Osteoblast (primary cell): ENCODE measurements at places on chromosomes 6 and 20.
A peak's percentile ranks its signal among the peaks of the same experiment; 100 is the strongest.

DNA sequence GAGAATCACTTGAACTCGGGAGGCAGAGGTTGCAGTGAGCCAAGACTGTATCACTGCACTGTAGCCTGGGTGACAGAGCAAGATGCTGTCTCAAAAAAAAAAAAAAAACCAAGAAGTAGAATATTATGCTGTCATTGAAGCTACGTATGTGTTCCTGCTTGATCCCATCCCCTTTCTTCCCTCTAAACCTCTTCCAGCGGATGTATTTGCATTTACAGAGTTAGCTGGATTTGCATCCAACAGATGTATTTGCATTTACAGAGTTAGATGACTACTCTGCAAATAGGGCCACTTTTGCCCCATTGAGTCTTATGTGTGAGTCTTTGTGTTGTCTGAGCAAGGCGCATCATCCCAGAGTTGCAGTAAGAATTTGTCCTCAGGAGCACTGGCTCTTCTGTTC is 24.9 kb upstream of the IPCEF1 start:
- DNase-seq: no peak

DNA sequence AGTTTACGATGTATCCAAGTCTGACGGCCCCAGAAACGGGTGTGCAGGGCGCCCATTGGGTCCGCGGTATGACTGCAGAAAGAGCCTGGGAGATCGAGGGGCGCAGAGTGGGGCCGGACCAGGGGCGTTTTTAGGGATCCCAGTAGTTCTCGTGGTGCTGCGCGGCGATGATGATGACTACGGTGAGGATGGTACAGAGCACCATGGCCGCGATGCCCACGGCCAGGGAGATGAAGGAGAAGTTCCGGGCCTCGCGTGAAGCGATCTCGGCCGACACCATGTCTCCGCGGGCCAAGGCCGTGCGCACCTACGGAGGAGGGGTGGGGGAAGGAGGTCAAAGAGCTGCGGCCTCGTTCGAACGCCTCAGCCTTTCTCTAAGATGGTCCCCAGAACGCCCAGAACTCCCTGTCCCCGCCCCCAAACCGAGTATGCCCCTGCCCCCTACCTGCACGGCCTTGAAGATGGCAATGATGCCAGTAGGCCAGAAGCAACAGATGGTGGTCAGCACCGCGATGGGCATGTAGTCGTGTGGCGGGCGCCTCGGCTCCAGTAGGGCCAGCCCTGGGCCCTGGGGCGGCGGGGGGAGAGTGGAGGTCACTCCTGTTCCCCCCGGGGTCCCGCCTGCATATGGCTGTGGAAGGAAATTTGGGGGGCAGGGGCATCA is 2.5 kb downstream of the PRRT1 start:
- DNase-seq: no peak

DNA sequence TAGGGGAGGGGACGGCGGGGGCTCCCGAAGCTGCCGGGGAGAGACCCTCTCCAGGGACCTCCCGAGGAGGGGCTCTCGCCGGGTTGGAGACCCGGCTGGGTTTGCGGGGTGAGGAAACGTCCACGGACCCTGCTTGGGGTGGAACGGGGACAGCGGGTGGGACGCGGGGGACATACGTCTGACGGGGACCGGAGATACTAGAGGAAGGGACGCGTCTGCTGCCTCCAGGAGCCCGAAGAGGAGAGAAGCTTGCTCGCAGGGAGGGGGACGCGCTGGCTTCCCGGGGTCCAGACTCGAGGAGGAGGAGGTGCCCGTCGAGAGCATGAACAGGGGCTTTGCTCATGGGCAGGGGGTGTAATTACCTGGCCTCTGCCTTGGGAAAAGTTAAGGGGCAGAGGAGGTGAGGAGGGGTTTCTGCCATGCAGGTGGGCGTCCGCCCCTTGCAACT is 593 bp downstream of the DNMT3B start:
- DNase-seq: peak; percentile 87

GRCh38 chr6:43623880-43624785 is 4.9 kb downstream of the GTPBP2 start:
- peak; percentile 47 for DNase-seq

DNA sequence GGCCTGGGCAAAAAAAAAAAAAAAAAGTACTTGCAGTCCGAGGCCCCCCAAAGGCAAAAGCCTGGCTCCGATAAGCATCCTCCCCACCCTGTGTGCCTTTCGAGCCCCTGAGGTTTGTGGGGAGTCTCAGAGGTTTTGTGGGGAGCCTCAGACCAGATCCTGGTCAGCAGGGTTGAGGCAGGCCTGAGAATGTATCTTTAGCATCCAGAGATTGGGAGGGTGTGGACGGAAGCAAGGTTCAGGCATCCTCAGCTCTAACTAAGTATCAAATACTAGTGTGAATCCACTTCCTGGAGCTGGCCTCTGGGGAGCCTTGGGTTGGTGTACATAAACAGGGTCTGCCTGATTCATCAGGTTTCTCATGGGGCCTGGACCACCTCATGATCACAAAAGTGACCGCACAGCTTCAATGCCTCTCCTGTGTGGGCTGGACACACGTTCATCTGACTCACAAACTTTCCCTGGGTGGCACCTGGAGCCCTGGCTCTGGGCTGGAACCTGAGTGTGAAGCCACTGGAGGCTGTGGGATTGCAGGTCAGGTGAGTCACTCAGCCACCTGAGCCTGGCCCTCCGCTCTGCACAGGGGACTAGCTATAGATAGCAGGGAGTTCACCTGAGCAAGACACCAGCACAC is 24.4 kb downstream of the PCMTD2 start:
- DNase-seq: no peak

GRCh38 chr6:55888917-55889316 is 13.5 kb upstream of the BMP5 start:
- DNase-seq: peak; percentile 48

DNA sequence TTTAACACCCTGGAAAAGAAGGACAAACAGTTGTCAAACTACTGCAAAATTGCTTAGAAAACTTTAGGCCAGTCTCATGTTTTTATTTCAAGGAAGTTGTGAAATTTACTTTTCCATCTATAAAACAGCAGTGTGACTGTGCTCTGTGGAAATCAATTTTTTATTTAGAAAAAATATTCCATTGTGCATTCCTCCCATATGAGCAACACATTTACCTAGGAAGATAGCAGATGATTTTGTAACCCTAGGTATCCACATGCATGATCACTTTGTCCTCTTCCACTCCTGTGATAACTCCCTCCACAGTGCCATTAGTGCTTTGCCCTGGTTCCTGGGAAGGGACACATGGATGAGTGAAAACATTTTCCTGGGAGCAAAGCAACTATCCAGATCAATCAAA is 70.0 kb upstream of the SHLD1 start:
- DNase-seq: no peak

GRCh38 chr20:25325997-25326396 is 64.6 kb downstream of the ABHD12 start:
- DNase-seq: peak; percentile 19

- no peak for DNase-seq
These were observed 190.8 kb downstream of the TBC1D32 start for GRCh38 chr6:121143476-121143875.

DNA sequence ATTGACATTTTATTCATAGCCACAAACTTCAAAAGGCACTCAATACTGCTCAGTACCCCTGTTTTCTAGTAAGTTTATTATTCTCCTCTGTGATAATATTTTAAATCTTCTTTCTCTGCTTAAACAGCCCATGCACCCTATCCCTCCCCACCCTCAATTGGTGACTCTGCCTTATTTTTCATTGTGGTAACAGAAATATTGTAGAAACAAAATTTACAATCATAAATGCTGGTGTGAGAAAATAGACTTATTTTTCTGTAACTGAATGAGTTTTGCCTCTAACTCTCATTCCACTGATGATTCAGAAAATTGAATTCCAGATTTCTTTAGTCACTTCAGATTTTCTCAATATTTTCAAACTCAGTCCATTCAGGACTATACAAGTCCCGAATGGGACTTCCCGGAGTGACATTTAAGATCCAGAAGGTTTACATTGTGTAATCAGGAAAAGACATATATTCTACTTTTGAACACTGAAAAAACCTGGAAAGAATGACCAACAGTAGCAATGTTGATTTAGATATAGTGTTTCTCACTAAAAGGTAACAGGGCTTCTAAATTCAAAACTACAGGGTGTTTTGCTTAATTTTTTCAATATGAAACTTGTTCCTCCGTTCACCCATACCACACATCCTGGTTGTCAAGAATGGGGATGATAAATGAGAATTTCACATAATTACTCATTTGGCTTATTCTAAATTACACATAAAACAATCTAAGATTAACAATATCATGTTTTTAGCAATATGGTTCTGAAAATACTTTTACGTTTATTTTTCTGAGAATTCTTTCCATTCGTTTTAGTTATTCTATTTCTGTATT is 34.8 kb upstream of the UST start:
- peak; percentile 81 for DNase-seq

DNA sequence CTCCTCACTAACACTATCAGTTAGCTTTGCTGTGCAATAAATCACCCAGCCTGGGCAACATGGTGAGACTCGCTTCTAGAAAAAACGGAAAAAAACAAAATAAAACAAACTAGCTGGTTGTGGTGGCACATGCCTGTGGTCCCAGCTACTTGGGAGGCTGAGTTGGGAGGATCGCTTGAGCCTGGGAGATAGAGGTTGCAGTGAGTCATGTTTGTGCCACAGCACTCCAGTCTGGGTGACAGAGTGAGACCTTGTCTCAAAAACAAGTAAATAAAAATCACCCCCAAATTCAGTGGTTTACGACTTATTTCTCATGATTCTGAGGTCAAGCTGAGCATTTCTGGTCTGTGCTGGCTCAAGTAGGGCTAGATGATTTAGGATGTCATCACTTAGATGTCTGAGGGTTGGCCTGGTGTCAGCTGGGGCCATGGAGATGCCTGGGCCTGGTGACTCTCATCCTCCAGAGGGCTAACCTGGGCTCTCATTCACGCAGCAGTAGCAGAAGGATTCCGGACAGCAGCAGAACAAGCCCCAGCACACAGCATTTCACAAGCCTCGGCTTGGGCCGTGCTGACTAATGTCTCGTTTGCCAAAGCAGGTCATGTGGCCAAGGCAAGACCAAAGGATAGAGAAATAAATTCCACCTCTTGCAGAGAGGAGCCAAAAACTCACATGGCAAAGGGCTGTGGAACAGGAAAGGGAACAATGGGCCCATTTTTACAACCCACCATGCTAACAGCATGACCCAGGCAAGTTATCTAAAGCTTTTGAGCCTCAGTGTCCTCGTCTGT is 32.5 kb downstream of the MGME1 start:
- peak; percentile 92 for DNase-seq

DNA sequence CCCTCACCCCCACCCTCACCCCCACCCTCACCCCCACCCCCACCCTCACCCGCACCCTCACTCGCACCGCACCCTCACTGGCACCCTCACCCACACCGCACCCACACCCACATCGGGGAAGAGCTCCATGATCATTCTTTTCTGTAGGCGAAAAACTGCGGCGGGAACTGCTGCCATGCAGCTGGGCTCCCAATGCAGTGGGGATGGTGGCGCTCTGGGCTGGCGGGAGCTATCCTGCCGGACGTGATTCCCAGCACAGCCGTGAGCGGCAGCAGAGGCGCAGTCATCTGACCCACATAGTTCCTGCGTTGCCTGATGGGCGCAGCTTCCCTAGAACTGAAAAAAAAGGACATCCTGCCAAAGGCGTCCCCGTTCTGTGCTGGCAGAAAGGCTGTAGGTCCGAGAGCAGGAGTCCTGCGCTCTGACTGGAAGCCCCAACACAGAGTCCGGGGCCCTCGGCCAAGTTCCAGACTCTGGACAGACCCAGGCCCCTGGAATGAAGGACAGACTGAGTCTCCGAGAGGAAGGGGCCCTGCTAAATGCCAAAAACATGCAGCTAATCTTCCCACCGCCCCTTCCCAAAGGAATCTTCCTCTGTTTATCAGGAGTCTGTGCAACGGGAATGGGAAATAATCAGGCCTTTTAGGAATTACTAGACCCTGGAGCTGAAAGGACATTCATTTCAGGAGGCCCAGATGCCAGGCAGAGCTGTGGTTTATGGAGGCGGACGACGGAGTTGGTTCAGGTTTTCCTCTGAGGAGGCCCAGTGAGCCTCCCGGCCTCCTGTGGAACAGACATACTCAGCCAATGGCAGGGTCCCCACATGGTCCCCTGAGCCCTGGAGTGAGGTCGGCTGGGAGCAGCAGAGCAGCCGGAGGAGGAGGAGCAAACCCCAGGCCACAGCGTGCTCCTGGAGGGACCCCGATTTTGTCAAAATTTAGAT is 14.1 kb upstream of the TCFL5 start:
- peak; percentile 98 for DNase-seq

- DNase-seq: no peak
These were observed 93.2 kb downstream of the CLVS2 start for GRCh38 chr6:123089226-123089625.

- DNase-seq: peak; percentile 27
These were observed 26.5 kb downstream of the FASTKD5 start for GRCh38 chr20:3133155-3133554.

DNA sequence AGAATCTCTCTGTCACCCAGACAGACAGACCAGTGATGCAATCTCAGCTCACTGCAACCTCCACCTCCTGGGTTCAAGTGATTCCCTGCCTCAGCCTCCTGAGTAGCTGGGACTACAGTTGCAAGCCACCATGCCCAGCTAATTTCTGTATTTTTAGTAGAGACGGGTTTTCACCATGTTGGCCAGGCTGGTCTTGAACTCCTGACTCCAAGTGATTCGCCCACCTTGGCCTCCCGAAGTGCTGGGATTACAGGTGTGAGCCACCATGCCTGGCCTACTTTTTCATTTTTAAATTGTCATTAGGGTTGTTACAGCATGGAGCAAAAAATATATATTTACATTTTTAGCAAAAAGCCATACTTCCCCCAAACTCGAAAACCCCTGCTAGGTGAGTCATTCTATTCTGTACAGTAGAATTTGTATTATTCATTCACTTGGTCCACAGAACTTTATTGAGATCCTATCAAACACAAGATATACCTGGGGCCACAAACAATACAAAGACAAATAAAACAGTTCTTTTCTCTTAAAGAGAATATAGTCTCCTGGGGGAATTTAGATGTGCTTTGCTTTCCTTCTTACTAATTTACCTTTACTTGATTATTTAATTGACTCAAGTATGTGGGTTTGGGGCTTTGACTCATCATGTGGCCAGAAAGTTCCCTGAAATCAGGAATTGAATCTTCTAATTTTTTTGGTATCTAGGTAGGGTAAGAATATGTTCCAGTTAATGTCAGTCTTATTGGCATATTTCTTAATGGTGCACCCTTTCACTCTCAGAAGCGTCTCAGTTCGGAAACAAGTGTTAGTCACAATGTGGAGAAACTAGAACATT is 16.6 kb upstream of the CCND3 start:
- no peak for DNase-seq

DNA sequence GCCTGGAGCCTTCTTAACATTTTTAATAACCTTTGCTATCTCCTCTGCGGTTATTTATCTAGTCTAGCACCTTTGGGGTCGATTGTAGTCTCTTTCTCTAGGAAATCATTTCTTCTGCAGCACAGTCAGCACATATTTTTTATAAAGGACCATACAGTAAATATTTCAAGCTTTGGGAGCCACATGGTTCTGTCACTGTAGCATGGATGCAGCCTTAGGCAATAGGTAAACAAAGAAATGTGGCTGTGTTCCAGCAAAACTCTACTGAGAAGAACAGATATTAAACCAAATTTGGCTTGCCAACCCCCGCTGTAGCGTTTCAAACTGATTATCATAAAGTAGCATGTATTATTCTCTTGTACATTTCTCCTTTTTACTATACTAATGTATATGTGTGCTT is 95.7 kb downstream of the SLC23A2 start:
- no peak for DNase-seq

GRCh38 chr6:135921188-135921587 is 69.7 kb downstream of the PDE7B start:
- DNase-seq: no peak
